Nucleus accumbens (tissue), 56 donors: ENCODE measurements at places on chromosomes 12 and 14.

GRCh38 chr12:41683513-41684240 is 461.0 kb downstream of the GXYLT1 start:
- no peak for DNase-seq

- DNase-seq = no peak
Measured at GRCh38 chr12:1054117-1054870, 63.3 kb downstream of the ERC1 start.

GRCh38 chr12:67077617-67078016 is 191.5 kb upstream of the CAND1 start:
- DNase-seq = no peak

DNA sequence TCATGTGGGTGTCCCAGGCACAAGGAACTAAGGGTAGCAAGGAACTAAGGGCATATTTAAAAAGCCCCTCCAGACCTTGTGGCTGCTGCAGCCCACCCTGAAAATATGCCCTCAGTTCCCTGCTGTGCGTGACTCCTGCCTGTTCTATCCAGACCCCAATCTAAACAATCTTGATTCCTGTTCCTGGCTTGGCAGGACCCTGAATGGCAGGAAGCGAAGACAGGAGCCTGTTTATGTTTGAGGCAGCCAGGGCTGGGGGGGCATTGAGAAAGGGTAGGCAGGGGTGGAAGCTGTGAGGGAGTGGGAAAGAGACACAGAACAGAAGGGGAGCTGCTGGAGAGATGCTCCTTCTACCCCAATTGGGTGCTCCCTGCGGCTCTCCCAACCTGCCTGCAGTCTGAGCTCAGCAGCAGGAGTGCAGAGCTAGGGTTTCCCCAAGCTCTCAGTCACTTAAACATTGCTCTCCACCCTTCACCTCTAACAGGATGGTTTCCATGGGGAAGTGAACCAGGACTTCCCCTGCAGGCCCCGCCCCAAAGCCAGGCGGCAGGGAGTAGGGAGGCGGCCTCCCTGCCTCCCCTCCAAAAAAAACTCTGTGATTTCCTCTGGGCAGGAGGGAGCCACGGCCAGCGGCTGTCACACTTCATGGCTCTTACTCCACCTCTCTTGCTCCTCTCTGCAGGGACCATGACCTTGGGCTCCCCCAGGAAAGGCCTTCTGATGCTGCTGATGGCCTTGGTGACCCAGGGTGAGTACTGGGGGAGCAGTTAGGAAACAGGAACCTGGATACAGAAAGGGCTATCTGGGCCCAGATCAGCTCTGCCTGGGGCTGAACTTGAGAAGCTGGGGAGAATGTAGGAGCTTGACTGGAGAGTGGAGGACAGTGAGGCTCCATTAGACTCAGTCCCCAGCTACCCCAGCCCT is 4.7 kb downstream of the ACVRL1 start:
- DNase-seq = no peak

DNA sequence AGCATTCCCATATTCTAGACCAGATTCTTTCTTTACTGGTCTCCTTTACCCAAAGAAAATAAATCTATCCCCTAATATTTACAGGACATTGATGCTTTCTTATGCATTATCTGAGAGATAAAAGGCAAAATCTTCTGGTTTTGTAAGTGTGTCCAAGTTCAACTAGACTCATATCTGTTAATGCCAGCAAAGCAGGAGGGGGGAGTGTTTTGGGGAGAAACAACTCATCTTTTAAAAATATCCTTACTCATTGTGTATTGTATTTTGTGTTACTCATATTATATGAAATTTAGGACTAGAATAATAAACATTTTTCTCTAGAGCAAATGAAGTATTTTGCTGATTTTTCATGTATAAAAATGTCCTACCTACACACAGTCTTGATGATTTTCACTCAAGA is 54.8 kb downstream of the SAMD4A start:
- DNase-seq = no peak

DNA sequence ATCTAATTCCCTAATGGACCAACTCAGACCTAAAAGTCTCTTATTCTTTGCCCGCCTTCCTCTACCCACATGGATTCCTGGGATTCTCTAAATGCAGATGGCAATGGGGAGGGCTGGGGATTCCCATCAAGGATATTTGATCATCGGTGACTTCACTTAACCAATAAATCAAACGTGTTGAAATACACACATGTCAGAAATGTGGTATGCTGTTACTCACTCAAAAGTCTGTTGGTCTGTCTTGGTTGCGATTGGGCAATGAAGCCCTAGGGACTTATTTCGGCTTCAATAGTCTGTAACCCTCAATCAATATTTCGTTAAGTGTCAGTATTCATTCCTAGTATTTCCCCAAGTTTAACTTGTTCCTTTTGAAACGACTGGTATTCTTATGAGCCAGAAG is 117.2 kb upstream of the DIO3 start:
- no peak for DNase-seq

- DNase-seq = no peak
Measured at GRCh38 chr14:31440280-31440679, 17.0 kb downstream of the DTD2 start.

DNA sequence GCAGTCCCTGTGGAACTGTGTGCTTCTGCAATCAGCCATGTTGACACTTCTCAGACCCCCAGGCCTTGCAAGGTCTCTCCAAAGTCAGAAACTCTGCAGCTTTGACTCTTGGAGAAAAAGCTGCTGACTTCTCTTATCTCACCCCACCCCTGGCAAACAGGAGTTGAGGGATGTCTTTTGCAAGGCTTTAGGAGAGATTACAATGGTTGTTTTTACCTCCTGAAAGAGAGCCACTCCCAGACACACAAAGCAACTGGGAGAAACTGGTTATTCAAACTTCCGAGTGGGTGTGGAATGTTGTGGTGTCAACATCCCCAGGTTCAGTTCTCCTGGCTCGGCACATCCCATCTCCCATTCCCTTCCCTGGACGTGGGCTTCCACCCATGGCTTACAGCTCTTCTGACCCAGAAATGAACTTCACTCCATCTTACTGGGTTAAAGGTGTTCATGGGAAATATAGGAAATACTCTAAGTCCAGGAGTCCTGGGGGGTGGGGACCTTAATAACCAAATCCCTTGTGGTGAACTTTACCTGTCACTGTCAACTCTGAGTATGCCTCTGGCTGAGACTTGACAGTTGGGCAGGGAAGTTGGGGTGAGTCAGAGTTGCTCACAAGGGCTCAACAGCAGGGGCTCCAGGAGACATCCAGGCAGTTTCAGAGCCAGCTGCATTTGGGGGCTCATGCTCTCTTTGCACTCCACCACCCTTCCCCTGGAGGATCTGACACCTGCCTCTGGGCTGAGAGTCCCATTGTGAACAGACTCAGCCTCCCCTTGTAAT is 41.9 kb downstream of the CCDC177 start:
- no peak for DNase-seq
